Memory B cell (primary cell): ENCODE measurements at places on chromosomes 5 and 9.

DNA sequence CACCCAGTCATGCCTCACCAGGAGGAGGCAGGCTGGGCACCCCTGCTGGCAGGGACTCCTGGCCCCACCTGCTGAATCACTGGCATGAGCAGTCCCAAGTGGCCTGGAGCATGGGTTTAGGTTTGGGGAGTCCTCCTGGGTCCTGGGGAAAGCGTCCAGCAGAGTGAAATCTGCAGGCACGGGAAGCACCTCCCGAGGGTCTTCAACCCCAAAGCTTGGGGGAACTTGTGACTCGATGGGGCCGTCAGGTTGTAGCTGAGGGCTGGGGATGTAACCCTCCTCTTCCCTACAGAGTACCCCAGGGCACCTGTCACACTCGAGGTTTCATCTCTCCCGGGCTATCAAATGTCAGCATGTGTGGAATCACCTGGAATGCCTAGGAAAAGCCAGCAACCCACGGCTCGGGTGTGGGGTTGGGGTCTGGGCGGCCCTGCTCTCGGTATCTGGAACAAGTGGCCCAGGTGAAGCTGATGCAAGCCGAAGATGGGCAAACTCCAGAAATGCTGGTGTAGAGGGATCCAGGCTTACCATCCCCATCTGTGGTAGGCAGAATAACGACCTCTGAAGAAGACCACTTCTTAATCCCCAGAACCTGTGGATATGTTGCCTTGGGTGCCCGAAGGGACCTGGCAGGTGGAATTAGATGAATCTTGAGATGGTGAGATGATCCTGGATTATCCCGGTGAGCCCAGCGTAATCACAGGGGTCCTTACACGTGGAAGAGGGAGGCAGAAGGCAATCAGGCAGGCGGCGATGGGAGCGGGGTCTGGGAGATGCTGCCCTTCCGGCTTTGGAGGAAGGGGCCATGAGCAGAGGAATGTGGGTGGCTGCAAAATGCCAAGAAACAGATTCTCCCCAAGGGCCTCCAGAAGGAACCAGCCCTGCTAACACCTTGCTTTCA lies 6.1 kb upstream of the RASGEF1C start:
- H3K4me1 ChIP-seq: no peaks in the 10 kb centered on the region
- H3K4me3 ChIP-seq: no peak overlapping the region
- peaks cover 6% of the 10 kb centered on the region for H3K36me3 ChIP-seq
- H3K27ac ChIP-seq: no peak overlapping the region
- H3K27me3 ChIP-seq: peaks cover 14% of the 10 kb centered on the region

DNA sequence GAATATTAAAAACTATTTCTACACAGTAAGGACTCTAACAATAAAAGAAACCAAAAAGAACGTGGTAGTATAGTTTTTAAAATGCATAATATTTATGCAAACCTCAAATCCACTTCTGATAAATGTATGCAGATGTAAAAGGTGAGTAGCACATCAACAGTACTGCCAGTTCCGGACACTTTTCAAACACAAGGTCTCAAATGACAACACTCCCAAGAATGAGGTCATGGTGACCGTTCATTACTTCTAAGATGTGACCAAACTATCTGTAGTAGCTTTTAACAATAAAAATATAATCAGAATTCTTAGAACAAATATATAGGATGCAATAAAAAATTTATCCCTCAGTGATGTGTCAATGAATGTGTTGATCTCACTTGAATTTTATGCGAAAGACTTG lies 238.7 kb upstream of the NREP start:
- no peaks in the 10 kb centered on the region for H3K4me1 ChIP-seq
- H3K4me3 ChIP-seq: no peak overlapping the region
- no peak for DNase-seq
- H3K27ac ChIP-seq: no peak overlapping the region

- no peak for DNase-seq
- H3K4me3 ChIP-seq: no peak overlapping the region
- no peaks in the 10 kb centered on the region for H3K36me3 ChIP-seq
- H3K4me1 ChIP-seq: no peaks in the 10 kb centered on the region
- no peak overlapping the region for H3K27ac ChIP-seq
These were observed 1731.9 kb upstream of the CDH9 start for GRCh38 chr5:28770307-28770706.

DNA sequence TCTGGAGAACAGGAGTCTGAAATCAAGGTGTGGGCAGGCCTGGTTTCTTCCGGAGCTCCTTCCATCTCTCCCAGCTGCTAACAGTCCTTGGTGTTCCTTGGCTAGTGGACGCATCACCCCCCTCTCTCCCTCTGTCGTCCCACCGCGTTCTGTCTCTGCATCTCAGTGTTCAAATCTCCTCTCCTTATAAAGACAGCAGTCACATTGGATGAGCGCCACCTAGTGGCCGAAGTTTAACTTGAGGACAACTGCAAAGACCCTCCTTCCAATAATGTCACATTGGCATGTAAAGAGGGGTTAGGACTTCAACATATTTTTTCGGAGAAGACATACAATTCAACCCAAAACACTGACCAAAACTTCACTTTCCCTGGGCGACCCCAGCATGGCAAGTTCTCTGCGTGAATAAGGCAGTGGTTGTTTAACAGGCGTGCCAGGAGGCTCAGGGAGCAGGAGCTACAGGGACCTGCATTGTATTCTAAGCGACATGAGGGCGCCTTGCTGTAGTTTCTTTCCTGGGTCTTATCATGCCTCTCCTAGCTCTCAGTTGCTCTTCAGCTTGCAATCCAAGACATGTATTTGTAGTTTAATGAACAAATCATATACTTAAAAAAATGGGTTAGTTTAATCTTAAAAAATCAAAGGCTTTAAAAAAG lies 27.9 kb upstream of the BASP1 start:
- peaks cover 7% of the 10 kb centered on the region for H3K4me1 ChIP-seq
- no peak overlapping the region for H3K27ac ChIP-seq
- peak; percentile 55 for DNase-seq
- H3K4me3 ChIP-seq: no peak overlapping the region

GRCh38 chr9:73609381-73609780 lies 457.7 kb downstream of the ANXA1 start:
- H3K4me3 ChIP-seq: no peak overlapping the region
- no peaks in the 10 kb centered on the region for H3K36me3 ChIP-seq
- no peak for DNase-seq
- H3K4me1 ChIP-seq: no peaks in the 10 kb centered on the region
- H3K27ac ChIP-seq: no peak overlapping the region

DNA sequence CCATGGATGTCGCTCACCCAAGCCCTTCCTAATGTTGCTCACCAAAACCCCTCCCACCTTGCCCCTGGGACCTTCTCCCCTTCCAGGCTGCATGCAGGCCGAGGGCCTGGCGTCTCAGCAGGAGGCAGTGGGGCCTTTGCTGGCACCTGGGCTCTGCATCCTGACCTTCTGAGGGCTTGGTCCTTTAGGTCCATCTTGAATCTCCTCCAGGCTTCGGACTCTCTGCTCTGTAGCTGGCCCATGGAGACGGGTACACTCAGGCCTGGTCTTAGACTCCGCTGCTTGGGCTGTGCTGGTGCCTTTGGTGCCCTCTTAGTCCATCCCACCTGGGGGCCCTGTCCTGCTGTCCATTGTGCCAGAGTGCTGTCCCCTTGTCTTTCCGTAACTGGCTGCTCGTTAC lies 14.0 kb downstream of the TENT4A start:
- DNase-seq: no peak
- peaks cover 45% of the 10 kb centered on the region for H3K4me1 ChIP-seq
- no peaks in the 10 kb centered on the region for H3K27me3 ChIP-seq
- peaks cover 9% of the 10 kb centered on the region for H3K36me3 ChIP-seq
